ENCODE measurements at places on chromosomes 16 and 17. TPM values are rescaled to one million over a fixed set of nuclear protein-coding genes. Genes with fewer than 3 reads are reported as not detected.

The FBXL16 gene
- total RNA-seq, result under 0.01 TPM

The PRSS33 gene
- not detected for total RNA-seq

The CCDC200 gene
- not detected for total RNA-seq

The DNAI2 gene
- not detected for total RNA-seq

The GLG1 gene
- 128 TPM for total RNA-seq

The KRTAP9-4 gene
- total RNA-seq, result not detected

The CIBAR2 gene
- not detected for total RNA-seq

The ITGA2B gene
- under 0.01 TPM for total RNA-seq

The HAS3 gene
- total RNA-seq, result 0.32 TPM

The TMC5 gene
- total RNA-seq, result not detected

The CAVIN1 gene
- 1,007 TPM for total RNA-seq

All from fibroblast of villous mesenchyme (primary cell).